ENCODE measurements at places on chromosomes 2 and 18.

- DNase-seq, result no peak
Measured at GRCh38 chr2:175834477-175834876, 167.6 kb downstream of the LNPK start.

- no peak for DNase-seq
Measured at GRCh38 chr2:6111781-6112261, 419.6 kb downstream of the SOX11 start.

GRCh38 chr2:201622306-201622970 is 20.9 kb downstream of the TMEM237 start:
- no peak for DNase-seq

- DNase-seq, result no peak
Measured at GRCh38 chr18:77495982-77496690, 246.5 kb downstream of the GALR1 start.

GRCh38 chr2:132697556-132698205 is 27.7 kb upstream of the LYPD1 start:
- DNase-seq, result no peak

- no peak for DNase-seq
Measured at GRCh38 chr2:85600951-85601770, 1.3 kb downstream of the TMEM150A start.

DNA sequence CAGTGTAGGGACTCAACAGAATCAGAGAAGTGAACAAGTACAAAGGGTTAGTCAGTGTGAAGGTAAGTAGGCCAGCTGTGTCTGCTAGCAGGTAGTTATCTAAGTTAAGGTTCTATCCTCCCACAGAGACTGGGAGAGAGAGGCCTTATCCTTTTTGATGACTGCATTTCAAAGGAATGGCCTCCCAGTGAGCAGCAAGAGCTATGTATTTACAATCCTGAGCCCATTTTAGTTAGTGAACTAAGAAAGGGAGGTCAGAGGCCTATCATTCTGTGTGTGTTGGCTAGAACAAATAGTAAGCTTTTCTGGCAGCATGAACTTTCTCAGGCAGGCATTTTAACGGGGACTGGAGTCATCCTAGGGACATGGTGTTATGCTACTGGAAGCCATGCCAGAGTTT is 182.9 kb downstream of the VWC2L start:
- no peak for DNase-seq

- DNase-seq, result no peak
Measured at GRCh38 chr2:65351948-65352595, 80.3 kb downstream of the SPRED2 start.

DNA sequence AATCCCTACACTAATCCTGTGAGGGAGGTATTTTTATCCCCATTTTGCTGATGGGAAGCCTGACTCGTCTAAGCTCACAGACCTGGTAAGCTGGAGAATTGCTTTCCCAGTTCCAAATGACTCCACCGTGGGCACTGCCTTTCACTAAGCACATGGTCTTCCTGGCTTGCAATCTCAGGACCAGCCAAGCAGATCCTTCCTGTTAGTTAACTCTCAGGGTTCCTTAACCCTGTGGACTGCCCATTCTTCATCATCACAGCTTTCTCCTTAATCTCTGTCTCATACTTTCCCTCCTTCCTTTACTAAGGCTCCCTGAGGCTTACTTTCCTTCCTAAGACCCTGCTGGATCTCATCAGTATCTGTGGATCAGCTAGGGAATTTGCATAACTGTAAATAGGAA is 122.2 kb upstream of the ZEB2 start:
- DNase-seq, result no peak

DNA sequence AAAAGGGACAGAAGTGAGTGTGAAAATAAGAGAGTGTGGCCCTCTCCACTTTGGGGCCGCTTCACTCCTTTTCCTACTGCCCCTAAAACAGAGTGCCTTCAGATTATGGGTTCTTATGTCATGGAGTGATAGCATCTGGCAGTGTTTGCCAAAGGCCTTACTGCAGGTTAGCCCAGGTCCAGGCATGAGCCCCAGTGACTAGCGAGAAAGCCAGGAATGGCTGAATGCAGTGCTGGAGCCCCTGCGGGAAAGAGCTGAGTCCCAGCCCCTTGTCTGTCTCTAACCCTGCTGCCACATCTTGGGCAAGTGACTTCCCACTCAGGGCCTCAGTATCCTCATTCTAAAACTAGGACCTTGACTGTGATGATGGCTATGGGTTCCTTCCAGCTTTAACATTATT is 6.0 kb downstream of the IGFBP5 start:
- no peak for DNase-seq

DNA sequence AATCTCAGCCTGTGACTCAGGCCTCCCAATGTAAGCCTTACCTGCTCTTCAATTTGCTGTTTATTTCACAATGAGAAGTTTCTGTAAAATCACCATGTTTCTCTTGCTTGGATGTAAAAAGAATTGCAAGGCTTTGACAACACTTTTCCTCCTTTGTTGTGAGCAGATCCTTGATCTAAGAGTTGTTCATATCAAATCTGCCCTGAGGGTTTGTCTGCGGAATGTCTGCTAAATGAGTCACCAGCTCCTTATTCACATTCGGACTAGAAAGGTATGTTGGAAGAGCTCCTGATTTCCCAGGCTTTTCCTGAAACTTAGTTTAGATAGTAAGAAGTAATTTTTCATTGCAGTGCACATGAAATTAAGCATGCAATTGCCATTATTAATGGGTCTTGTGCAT is 268.2 kb upstream of the TCF4 start:
- no peak for DNase-seq

GRCh38 chr18:23735021-23735464 is 45.8 kb downstream of the LAMA3 start:
- no peak for DNase-seq

GRCh38 chr18:57863706-57864105 is 60.6 kb upstream of the ATP8B1 start:
- no peak for DNase-seq

DNA sequence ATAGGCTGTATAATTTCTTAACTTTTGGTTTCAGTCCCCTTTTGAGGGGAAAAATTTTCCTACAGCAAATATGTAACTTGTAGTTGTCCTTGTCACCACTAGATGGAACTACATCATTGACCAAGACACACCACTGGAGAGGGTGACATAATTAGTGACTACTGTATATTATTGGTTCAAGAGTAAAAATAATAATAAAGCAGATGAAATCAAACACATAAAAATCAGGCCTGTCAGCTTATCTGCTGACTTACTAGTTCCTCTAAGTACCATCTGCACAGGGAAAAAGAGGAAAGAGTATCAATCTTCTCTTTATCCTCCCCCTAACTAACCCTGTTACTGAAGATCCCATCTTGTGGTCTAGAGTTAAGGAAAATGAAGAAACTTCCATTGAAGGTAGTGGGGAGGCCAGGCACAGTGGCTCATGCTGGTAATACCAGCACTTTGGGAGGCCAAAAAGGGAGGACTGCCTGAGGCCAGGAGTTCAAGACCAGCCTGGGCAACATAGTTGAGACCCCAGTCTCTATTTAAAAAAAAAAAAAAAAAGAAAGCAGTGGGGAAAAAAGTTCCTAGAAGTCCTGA is 29.6 kb upstream of the ENOSF1 start:
- DNase-seq, result no peak

Measured in NCI-H1092 (cell line).